ENCODE measurements at places on chromosomes 6 and 20. TPM values are rescaled to one million over a fixed set of nuclear protein-coding genes. Genes with fewer than 3 reads are reported as not detected.

- no peaks in the 10 kb centered on the region for H3K4me1 ChIP-seq
- H3K4me3 ChIP-seq: no peak overlapping the region
- no peak for DNase-seq
- no peaks in the 10 kb centered on the region for H3K36me3 ChIP-seq
Observed at GRCh38 chr20:43838703-43839060, 76.0 kb upstream of the TOX2 start.

DNA sequence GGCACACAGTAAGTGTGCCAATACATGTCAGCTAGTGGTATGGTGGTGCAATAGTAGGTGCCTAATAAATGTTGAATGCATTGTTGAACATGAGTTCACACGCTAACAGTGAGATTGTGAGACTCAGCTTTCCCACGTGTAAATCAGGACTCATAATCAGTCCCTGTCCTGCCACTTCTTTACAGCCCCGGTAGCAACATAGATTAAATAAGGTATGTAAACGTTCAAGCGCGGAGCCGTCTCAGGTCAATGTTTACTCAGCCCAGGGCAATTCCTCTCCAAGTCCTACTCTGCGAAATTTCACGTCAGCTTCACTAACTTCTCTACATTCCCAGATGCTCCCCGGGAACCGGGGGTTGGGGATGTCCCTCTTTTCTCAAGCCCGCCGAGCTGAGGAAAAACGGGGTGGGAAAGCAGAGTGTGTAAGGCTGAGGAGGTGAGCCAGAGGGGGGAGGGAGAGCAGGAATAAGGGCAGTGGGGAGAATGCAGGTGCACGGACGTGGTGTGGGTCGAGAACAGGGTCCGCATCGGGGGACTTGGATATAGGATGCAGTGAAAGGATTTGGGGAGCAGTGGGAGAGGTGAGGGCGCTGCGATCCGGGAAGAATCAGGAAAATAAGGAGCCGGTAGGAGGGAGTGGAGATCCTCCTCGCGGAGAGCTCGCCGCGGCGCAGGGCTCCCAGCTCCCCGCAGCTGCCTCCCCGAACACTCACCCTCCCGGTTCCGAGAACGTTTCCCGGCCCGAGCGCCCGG, 544 bp upstream of the TP53INP2 start:
- DNase-seq: peak; percentile 77
- H3K4me1 ChIP-seq: peaks cover 20% of the 10 kb centered on the region
- no peaks in the 10 kb centered on the region for H3K27me3 ChIP-seq
- H3K27ac ChIP-seq: peak overlapping the region; percentile 99

GRCh38 chr6:14178083-14178445, 60.5 kb downstream of the CD83 start:
- H3K4me1 ChIP-seq: no peaks in the 10 kb centered on the region
- H3K27me3 ChIP-seq: no peaks in the 10 kb centered on the region
- H3K27ac ChIP-seq: no peak overlapping the region
- H3K36me3 ChIP-seq: no peaks in the 10 kb centered on the region
- H3K4me3 ChIP-seq: no peak overlapping the region

DNA sequence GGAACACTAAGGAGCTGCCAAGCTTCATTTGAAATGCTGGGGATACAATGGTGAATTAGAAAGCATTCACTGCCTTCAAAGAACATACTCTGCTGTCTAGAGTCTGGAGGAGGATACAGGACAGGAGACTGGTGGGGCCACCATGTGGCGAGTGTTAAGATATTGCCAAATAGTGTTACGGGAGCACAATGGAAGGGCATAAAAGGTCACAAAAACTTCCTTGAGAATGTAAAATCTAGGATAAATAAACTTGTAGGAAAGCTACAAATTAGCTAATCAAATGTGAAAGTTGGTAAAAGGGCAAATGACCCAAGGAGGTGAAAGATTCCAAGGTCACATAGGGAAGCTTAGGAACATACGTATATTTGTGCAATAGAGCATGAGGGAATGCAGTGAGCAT, 271.7 kb downstream of the RFPL4B start:
- no peak overlapping the region for H3K27ac ChIP-seq
- DNase-seq: no peak
- H3K27me3 ChIP-seq: no peaks in the 10 kb centered on the region
- H3K36me3 ChIP-seq: no peaks in the 10 kb centered on the region
- H3K4me3 ChIP-seq: no peak overlapping the region

DNA sequence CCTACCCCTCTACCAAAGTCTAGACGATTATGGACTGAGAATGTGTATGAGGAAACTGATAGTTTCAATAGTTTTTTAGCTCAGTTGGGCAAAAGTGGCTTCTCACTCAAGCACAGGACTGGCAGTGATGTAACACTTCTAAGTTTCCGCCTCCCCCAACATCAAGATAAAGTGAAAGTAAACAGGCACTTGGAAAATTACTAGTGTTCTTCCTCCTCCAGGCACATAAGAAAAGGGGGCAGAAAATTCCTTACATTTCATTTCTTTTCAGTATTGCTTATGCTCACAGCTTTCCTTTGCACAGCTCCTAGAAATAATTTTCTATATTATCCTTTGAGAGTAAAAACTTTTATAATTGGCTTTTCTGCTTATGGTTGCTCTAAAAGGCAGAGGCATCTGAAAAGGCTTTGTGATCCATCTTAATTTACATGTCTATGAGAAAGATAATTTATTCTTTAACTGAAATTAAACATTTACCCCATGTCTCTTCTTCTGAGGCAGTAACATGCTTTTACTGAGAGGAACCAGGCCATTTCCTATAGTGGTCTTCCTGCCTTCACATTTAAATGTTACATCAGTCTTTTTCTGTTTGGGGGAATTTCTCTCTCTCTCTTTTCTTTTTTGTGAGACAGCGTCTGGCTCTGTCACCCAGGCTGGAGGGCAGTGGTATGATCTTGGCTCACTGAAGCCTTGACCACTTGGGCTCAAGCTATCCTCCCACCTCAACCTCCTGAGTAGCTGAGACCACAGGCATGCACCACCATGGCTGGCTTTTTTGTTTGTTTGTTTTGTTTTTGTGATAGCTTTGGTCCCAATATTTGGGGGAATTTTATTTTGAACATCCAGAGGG, 65.0 kb upstream of the EEF1A1 start:
- H3K4me3 ChIP-seq: peak overlapping the region; percentile 14
- no peaks in the 10 kb centered on the region for H3K36me3 ChIP-seq
- no peaks in the 10 kb centered on the region for H3K27me3 ChIP-seq
- no peaks in the 10 kb centered on the region for H3K4me1 ChIP-seq
- H3K27ac ChIP-seq: peak overlapping the region; percentile 98

DNA sequence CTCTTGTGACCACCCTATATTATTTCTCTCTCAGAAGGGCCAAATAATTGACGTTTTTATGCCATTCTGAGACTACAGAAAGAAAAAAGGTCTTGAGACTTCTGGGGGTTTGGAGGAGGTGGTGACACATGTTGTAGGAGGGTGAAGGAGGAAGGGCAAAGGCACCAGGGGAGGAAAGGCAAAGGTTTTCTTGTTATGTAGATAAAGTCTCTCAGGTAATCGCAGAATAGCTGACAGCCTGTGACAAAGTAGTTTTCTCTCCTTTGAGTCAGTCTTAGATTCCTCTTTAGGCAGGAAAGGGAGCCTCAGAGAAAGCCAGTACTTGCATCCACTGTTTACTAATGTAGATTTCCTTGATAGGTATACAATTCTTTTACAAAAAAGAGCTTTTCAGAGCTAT, 23.6 kb downstream of the OR2B2 start:
- no peak for DNase-seq
- H3K27me3 ChIP-seq: peaks cover 53% of the 10 kb centered on the region
- no peak overlapping the region for H3K4me3 ChIP-seq

DNA sequence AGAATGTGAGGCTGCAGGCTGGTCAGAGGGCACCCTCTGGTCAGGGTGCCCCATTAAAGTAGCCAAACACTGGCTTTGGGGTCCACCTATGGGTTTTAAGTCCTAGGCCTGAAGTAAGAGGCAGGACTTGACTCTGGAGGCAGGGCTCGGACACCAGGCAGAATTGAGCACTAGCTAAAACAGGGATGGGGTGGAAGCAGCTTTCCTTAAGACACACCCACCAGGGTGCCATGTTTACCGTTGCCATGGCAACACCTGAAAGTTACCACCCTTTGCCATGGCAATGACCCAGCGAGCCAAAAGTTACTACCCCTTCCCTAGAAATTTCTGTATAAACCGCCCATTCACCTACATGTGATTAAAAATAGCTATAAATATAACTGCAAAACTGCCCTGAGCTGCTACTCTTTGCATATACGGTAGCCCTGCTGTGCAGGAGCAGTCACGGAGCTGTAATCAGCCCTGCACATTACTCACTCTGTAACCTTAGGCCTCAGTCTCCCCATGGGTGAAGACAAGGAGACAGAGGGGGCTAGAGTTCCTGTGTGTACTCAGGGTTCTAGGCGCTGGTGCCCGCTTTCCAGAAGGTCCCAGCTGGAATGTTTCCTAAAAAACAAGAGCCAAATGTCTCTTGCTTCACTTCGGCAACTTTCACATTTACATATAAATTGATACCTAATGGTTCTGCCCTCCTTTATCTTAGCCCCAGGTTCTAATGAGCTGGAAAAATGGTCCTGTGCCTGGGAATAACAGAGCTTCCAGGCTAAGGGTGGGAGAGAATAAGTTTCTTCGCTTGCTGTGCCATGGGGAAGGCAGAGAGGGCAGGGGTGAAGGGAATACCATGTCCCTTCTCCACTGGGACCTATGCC, 27.2 kb upstream of the SRSF6 start:
- no peak for DNase-seq
- H3K4me1 ChIP-seq: no peaks in the 10 kb centered on the region
- no peaks in the 10 kb centered on the region for H3K36me3 ChIP-seq
- no peaks in the 10 kb centered on the region for H3K27me3 ChIP-seq
- no peak overlapping the region for H3K4me3 ChIP-seq

- no peaks in the 10 kb centered on the region for H3K36me3 ChIP-seq
- H3K27ac ChIP-seq: peak overlapping the region; percentile 24
- no peak overlapping the region for H3K4me3 ChIP-seq
- DNase-seq: peak; percentile 69
Observed at GRCh38 chr6:113995634-113996033, 24.7 kb upstream of the HDAC2 start.

DNA sequence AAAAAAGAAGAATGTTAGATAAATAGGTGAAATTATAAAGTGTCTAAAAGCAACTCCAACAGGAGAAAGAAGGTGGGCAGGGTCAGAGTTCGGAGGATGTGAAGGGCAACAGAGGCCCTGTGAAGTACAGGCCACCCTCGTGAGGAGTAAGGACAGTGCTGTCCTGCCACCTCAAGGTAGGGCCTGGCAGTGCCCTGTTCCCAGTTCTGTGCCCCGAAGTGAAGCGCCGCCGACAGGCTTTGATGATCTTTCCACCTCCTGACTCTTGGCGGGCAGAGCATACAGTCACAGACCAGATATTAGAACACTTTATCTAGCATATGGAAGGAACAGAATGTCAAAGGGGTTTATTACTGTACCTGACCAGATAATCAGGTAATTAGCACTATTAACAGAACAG, 75.8 kb downstream of the GJA10 start:
- no peaks in the 10 kb centered on the region for H3K36me3 ChIP-seq
- H3K4me3 ChIP-seq: no peak overlapping the region
- peaks cover 3% of the 10 kb centered on the region for H3K4me1 ChIP-seq

DNA sequence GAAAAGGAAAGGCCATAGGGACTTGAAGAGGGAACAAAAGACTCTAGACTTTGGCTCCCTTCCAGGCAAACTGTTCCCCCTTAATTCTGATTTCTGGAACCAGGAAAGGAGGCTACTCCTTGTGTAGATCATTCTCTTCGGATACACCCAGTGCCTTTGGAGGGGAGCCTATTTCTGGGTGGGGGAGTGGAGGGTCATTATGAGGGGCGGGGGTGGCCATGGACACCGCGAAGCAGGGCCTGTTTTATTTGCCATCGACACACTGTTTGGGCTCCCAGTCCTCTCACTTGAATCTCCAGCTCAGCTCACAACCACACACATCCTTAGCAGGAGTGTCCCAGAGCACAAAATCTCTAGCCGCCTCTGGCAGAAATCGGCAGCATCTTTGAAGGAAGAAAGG, 132.3 kb downstream of the PXDC1 start:
- no peaks in the 10 kb centered on the region for H3K36me3 ChIP-seq
- DNase-seq: no peak
- no peak overlapping the region for H3K4me3 ChIP-seq
- no peaks in the 10 kb centered on the region for H3K27me3 ChIP-seq

GRCh38 chr6:10393544-10394225, 21.2 kb downstream of the TFAP2A start:
- no peak for DNase-seq
- H3K4me3 ChIP-seq: no peak overlapping the region
- H3K27ac ChIP-seq: no peak overlapping the region
- no peaks in the 10 kb centered on the region for H3K4me1 ChIP-seq

GRCh38 chr6:137919837-137920730, 53.0 kb downstream of the TNFAIP3 start:
- no peaks in the 10 kb centered on the region for H3K27me3 ChIP-seq
- no peaks in the 10 kb centered on the region for H3K36me3 ChIP-seq
- no peaks in the 10 kb centered on the region for H3K4me1 ChIP-seq
- no peak for DNase-seq
- no peak overlapping the region for H3K4me3 ChIP-seq

DNA sequence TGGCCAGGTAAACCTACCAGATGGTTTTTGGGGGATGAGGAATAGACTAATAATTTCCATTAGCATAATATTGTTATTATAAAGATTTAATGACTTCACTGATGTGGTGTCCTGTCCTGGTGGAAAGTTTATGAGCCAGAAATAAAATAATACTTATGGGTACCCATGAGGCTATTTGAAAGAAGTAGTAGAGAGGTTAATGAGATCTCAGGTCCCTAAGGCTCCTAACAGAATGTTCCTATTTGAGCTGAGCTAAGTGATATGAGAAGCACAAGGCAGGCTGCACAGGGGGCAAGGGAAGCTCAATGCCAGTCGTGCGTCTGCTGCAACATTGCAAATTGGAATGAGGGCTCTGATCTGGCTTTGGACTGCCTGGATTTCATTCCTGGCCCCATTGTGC, 174.1 kb downstream of the BMP2 start:
- H3K4me1 ChIP-seq: no peaks in the 10 kb centered on the region
- no peaks in the 10 kb centered on the region for H3K27me3 ChIP-seq
- no peak overlapping the region for H3K27ac ChIP-seq

DNA sequence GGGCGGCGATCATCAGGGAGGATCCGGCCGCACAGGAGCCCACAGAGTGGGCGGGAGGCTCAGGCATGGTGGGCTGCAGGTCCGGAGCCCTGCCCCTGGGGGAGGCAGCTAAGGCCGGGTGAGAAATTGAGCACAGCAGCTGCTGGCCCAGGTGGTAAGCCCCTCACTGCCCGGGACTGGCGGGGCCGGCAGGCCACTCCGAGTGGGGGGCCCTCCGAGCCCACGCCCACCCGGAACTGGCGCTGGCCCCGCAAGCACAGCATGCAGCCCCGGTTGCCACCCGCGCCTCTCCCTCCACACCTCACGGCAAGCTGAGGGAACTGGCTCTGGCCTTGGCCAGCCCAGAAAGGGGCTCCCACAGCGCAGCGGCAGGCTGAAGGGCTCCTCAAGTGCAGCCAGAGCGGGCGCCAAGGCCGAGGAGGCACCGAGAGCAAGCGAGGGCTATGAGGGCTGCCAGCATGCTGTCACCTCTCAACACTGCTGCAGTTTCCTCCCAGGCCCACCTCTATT, 48.1 kb upstream of the UST start:
- peaks cover 18% of the 10 kb centered on the region for H3K4me1 ChIP-seq
- H3K4me3 ChIP-seq: no peak overlapping the region
- H3K36me3 ChIP-seq: no peaks in the 10 kb centered on the region
- no peaks in the 10 kb centered on the region for H3K27me3 ChIP-seq
- no peak for DNase-seq

- H3K27ac ChIP-seq: peak overlapping the region; percentile 42
- H3K4me3 ChIP-seq: no peak overlapping the region
- peaks cover 5% of the 10 kb centered on the region for H3K4me1 ChIP-seq
- no peak for DNase-seq
Observed at GRCh38 chr6:168218785-168219566, 100.6 kb downstream of the DACT2 start.

- H3K36me3 ChIP-seq: no peaks in the 10 kb centered on the region
- no peaks in the 10 kb centered on the region for H3K27me3 ChIP-seq
- H3K27ac ChIP-seq: no peak overlapping the region
Observed at GRCh38 chr6:74925683-74926082, 280.2 kb downstream of the COL12A1 start.

GNMT gene
- not detected for total RNA-seq

PARD6B gene
- total RNA-seq: 1.5 TPM

FOXP4 gene
- total RNA-seq: 6.5 TPM
